HL-60 (cell line): ENCODE measurements at places on chromosomes 6 and 20.

GRCh38 chr6:30578051-30578450 is 6.8 kb downstream of the ABCF1 start:
- no peak for DNase-seq

DNA sequence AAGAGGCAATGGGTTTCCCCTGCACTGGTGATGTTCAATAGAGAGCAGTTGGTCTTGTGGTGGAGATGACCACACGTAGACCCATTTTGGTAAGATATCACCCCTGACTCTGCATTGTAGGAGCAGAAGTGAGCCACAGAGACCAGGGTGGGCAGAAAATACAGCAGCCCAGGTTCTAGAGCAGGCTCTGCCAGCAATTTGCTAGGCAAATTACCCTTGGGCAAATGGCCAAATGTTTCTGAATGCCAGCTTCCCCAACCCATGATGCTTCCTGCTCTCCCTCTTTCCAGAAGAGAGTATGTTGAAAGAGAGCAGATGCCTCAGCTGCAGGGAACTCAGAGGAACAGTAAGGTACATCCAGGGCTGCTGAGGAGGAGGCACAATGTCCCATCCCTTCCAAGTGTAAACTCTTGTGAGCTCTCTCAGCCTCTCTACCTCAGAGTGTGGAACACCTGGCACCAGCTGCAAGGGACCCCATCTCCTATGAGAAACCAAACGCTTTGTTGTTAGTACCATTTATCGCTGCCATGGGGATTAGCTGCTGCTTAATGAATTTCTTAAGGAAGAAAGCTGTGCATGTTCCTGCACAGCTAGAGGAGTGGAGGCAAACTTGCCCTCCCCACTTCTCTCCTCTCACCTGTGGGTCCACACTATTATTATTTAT is 317.5 kb upstream of the MOCS1 start:
- DNase-seq, result no peak

GRCh38 chr20:36315545-36316351 is 9.6 kb downstream of the DLGAP4 start:
- DNase-seq, result no peak

- DNase-seq, result no peak
Observed at GRCh38 chr20:53575481-53576194, 18.0 kb downstream of the ZNF217 start.

GRCh38 chr6:12636336-12636735 is 80.2 kb upstream of the PHACTR1 start:
- no peak for DNase-seq

DNA sequence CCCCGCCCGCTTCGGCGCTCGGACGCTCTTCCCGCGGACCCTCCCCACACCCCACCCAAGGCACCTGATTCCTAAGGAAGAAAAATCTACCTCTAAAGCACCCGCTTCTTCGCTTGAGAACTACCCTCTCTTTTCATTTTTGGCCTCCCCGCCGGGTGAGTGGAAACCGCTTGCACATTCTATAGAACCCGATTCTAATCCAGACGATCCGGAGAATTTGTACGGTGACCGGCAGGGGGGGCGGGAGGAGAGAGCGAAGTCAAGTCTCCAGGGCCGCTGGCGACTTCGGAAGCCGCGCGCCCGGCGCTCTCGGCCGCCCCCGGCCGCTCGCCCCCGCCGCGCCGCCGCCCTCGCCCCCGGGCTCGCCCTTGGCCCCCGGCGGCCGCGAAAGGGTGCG is at the start of gene RBM24:
TSS of gene RBM24 (plus strand) at position 262 of the 397 bp plus-strand sequence. CDS start 221 bp downstream, outside the sequence.
- DNase-seq, result peak; percentile 43

DNA sequence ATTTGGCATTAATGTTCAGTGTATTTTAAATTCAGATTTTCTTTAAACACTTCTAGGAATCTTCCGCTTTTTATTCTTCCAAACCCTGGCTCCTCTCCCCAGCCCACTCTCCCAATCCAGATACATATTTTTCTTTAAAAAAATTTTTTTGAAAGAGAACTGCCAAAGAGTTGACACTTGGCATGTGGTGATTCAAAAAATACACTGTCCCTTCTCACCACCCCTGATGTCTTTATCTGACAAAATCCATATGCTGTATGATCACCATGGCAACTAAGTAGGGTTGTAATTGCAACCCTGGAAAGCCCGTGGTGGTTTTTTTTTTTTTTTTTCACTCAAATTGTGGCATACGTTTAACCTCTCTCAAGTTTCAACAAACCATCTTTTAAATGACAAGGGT is 355.8 kb upstream of the SASH1 start:
- no peak for DNase-seq

- no peak for DNase-seq
Observed at GRCh38 chr20:59044796-59045195, 2.2 kb upstream of the PRELID3B start.

DNA sequence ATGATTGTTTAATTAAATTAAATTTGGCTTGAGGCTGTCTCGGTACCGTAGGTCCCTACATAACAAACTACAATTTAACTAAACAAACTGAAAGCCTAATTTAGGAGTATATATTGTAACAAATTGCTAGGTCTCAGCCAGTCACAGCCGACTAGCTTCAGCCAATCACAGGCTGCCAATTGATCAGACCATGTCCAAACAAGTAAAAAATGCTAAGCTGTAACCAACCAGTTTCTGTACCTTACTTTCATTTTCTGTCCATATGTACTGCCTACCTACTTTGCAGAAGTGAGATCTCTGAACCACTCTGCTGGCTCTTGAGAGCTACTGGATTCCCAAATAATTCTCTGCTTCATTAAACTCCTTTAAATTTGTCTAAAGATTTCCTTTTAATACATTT is 648.0 kb upstream of the GJE1 start:
- peak; percentile 43 for DNase-seq

- peak; percentile 11 for DNase-seq
Observed at GRCh38 chr6:152981989-152982903, 595 bp downstream of the FBXO5 start.
